C1 segment of cervical spinal cord (tissue), 14 donors: ENCODE measurements at places on chromosomes 4 and X.

GRCh38 chr4:159856451-159856850 lies 753.6 kb downstream of the RAPGEF2 start:
- DNase-seq, result no peak

- DNase-seq, result no peak
Measured at GRCh38 chr4:21900211-21900610, 48.4 kb downstream of the KCNIP4 start.

- DNase-seq, result no peak
Measured at GRCh38 chr4:17760626-17761025, 20.8 kb downstream of the FAM184B start.

- DNase-seq, result no peak
Measured at GRCh38 chr4:7381221-7381889, 53.4 kb downstream of the PSAPL1 start.

DNA sequence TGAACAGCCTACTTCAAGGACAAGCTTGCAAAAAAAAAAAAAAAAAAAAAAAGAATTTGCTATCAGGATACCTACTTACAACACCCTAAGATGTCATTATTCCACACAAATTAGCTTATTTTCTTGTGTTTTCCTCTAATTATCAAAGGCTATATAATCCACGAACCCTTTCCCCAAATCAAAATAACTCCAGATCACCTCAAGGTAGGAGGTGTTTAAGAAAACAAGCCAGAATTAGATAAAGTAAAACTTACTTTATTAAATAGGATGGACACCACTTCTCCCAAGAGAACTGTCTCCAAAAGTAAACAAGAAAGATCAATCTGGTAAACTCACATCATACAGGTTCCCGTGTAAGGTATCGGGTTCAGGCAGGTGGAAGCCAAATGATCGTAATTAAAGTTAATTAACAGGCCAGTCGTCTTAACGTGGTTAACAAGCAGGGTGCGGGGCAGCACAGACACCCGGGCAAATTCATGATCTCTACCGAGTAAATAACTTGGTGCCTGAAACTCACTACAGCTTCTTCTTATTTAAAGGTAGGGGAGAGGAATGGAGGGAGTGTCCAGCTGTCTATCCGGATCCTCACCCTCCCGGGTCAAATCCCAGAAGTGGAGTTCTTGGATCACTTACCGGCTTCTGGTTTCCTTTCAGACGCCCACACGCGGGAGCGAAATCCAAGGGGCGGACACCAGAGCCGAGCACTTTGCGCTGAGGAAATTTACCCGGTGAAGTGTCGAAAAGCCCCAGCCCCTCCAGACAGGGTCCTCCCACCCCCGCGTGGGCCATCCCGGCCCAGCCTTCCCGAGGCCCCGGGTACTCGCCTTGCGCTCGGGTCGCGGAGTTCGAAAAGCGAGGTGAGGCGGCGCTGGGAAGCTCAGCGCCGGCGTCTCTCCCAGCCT lies 708 bp downstream of the ARAP2 start:
- peak; percentile 75 for DNase-seq
